ENCODE measurements at places on chromosomes 1 and 21. TPM values are rescaled to one million over a fixed set of nuclear protein-coding genes. Genes with fewer than 3 reads are reported as not detected.
A peak's percentile ranks its signal among the peaks of the same experiment; 100 is the strongest.

DNA sequence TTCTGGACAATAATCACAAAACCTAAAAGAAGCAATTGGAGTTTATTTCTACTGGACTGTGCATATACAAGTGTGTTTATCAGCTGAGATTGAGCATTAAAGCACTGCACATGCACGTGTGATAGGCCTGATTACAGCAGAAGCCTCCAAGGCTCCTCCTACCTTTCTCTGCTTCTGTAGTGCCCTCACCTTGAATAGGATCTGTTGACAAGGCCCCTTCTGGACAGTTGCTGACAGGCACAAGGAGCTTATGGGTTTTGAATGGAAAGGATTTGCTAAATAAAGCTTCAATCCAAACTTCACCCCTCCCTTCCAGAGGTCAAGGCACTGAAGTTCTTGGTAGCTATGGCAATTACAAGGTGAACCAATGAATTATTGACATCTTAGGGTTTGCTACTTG is 7.9 kb upstream of the SGIP1 start:
- no peak for DNase-seq

DNA sequence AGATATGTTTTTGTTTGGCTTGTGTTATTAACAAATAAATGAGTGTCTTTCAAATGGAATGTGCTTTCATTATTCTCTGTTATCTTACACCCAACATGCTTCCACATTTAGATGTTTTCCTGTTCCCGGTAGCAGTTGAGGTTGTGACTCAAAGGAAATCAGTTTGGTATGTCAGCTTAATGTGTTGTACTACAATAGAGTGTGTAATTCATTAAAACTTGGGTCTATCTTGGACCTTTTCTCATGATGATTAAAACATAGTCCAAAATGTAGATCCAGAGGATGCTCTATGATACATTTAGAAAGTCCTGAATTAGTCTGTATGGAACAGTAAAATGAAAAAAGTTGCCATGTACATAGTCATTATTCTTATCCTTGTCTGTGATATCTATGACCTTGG is 26.7 kb downstream of the RTCA start:
- DNase-seq = no peak

GRCh38 chr1:165840423-165840822 is 13.0 kb downstream of the UCK2 start:
- no peak for DNase-seq

DNA sequence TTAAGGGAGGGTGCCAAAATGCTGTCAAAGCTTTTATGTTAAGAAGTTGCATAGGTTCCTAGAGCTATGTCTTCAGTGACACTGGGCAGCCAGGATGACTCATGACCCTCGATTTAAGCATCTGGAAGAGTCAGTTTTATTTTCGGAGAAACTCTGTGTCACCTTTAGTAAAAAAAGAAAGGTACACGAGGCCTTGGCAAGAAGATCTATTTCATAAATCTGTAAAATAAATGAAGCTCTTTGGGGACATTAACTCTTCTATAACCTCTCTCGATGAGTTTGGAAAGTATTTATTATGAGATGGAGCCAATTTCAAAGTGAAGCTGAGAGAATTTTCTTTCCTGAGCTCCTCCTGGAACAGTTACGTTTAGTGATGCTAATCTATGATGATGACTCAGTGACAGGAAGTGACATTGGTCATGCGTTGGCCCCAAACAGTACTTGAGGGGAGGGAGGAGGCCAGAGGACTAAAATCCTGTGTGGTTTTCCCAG is 156.5 kb downstream of the HLX start:
- DNase-seq = no peak

DNA sequence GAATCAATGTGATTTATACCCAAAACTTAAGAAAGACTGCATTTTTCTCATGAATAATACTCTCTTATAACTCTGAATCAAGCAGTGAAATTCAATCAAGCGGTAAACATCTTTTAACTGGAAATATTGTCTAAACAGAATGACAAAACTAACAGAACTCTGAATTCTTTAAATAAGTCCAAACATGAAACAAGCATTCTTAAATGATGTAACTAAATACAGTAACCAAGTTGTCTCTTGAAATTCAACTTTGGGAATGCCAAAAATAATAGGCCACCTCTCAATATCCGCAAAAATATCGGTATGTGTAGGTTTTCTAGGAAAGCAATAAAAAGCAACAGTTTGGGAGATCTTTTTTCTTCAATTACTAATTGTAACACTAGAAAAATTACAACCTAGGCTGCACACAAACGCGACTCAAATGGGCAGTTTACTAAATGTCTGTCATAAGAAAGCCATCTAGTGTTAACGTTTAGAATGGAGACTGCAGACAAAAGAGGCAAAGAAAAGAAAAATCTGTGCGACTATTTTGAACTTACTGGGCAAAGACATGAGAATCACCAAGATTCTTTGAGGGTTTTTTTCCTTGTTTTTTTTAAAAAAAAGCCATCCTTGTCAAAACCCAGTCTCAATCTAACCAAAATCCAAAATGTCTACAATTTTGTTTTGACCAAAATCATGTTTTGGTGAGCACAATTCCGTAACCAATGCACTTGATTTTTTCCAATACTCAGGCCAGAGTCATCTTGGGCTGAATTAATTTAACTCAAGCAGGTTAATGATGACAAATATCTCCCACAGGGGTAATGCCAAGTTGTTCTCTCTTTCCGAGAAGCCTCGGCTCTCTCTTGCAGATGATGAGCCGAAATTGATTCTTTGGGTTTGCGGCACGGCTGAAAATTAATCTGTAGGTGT is 1.3 kb downstream of the SIPA1L2 start:
- no peak for DNase-seq

GRCh38 chr1:64886877-64887276 is 79.5 kb downstream of the JAK1 start:
- DNase-seq = no peak

- peak; percentile 43 for DNase-seq
These were observed 20.2 kb upstream of the TCEA3 start for GRCh38 chr1:23444596-23445390.

- DNase-seq = peak; percentile 86
These were observed 105.7 kb downstream of the PRDM16 start for GRCh38 chr1:3174487-3175247.

DNA sequence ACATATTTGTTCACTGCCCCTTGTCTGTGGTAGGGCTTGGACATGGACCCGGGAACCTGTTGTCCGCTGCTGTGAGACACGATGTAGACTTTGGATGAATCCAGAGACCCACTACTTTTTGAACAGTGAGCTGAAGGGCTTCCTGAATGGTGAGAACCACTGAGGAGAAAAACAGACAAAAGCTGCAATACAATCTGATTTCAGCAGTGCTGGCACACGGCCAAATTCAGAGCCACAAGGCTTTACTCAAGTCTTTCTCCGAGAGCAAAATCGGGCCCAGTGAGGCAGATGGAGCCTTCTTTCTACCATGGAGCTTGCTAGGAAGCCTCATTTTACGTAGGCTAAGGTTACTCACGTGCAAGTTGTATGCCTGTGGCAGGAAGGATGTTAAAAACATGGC is 197.6 kb downstream of the SIPA1L2 start:
- no peak for DNase-seq

- no peak for DNase-seq
These were observed 39.8 kb downstream of the PTPN14 start for GRCh38 chr1:214511639-214511998.

- DNase-seq = no peak
These were observed 66.9 kb downstream of the DISC1 start for GRCh38 chr1:231693361-231694074.

- DNase-seq = no peak
These were observed 390.4 kb upstream of the VAMP3 start for GRCh38 chr1:7380712-7381111.

GRCh38 chr1:96002969-96003964 is 718.3 kb upstream of the PTBP2 start:
- DNase-seq = no peak

DNA sequence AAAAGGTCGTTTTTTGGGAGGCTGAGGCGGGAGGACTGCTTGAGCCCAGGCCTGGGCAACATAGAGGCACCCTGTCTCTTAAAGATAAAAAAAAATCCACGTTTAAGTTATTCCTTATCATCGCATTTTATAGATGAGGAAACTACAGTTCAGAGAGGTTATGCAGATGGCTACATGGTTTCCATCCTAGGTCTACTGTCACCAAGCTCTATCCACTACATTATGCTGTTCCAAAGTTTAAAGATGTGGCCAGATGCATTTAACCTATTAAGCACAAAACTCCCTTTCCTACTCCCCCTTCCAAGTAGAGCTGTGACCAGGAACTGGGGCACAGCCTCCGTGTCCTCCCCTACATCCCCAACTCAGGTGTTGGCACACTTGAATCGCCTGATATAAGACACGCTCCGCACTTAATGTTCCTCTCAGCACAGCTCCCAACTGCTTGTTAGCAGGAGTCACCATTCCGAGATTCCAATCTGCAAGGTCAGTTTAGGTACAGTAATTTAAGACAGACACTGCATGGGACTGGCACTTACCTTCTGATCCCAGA is 1.3 kb downstream of the TAF5L start:
- no peak for DNase-seq

DNA sequence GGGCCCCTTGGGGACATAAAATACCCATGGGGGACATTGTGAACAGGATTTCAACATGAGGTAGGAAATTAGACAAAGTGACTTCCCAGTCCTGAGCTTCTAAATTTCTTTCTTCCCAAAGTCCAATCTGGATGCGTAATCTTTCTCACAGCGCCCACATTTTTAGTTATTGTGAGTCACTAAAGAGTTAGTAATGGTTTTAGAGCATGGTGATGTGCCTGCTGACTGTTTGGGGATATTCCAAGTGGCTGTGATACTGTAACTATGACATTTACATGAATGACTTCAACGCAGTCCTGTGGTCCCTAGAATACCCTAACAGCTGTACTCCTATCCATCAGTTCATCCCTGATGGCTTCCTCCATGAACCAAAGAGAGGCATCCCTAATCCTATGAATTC is 224.0 kb upstream of the COA6 start:
- DNase-seq = no peak

- no peak for DNase-seq
These were observed 31.3 kb upstream of the SLC19A1 start for GRCh38 chr21:45573452-45574035.

DNA sequence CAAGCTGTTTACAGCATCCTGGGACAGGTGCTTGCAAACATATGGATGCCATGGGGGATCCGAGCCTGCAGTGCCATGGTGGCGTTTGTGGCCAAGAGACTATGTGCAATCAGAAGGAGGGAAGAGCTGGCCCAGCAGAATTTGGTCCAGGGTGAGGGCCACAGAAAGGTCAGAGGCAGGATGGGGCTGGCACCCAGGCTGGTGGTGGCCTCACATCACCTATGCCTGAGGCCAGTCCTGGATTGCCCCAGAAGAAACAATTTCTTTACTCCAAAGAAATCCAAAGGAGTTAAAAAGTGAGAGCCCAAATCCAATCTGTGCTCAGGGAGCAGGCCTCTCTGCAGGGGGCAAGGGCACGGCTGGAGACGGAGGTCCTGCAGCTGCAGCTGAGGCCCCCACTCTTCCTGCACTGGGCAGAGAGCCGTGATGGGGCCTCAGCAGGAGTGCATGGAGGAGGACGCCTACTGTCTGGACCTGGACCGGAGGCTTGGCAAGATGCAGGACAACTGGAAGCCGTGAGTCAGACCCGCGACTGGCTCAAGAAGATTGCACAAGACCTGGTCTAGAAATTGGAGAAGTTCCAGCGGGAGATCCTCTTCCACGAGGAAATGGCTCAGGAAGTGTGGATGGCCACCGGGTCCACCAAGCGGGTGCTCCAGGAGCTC is 163.5 kb downstream of the RYR2 start:
- DNase-seq = peak; percentile 30

DNA sequence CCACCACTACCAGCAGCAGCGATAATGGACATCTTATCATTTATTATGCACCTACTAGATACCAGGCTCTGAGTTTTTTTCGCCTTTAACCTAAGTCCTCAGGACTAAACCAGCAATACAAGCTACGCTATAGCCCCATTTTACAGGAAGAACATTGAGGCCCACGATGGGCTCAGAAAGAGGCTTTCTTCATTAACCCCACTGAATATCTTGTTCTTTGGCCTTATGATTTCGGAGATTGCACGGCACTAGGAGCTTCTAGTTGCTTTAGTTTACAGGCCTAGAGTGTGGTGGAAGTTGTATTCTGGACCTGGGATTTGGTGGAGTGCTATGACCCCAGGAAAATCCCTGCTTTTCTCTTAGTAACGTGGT is 1.5 kb downstream of the SESN2 start:
- no peak for DNase-seq

DNA sequence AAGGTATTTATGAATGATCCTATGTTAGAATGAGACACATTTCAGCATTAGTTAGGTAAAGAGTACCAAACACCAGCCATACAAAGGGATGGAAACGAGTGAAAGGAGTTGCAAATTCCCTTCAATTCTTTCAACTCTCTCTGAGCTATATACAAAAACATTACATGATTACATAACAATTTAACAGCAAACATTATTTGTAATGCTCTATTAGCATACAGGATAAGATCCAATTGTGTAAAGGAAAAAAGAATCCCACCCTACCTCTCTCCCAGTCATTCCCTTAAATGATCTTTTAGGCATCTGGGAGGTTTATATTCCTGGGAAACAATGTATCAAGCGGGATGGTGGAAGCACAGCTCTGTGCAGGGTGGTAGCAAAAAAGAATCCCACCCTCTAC is 117.9 kb downstream of the RHOU start:
- no peak for DNase-seq

DNA sequence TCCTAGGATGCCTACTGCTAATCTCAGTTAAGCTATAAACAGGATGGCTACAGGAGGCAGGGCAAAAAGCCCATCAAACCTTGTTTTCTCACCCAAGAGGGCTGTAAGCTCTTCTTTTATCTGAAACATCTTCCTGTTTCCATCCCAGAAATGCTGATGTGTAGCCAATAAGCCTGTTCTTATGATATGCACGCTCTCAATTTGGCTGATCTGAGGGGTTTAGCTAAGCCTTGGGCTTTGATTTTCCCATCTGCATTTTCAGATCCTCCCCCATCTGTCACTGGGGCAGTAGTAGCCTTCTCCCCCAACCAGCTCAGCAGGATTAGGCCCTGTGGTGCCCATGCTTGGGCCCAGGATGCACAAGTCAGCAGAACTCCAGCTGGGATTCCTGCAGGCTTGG is 105.0 kb downstream of the BRINP2 start:
- no peak for DNase-seq

DNA sequence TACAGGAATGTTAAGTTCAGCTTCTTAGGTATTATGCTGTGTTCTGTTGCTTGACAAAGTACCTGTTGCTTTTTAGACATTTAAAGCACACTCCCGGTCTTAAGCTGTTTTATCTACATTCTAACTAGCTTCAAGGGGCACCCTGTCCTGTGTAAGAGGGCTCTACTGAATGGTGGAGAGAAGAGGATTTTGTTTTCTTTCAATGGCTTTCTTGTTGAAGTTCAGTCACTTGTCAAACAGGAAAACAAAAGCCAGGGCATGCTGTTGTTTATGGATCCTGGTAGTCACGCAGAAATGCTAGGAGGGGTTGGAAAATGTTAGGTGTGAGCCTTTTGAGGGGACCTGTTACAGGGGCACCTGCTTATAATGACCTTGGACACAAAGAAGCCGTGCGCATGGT is 30.7 kb downstream of the PGM1 start:
- no peak for DNase-seq

SLC1A7 gene
- total RNA-seq = not detected

NEK2 gene
- 0.66 TPM for total RNA-seq

SMYD2 gene
- total RNA-seq = 47.0 TPM

MAN1C1 gene
- 6.2 TPM for total RNA-seq

RGS4 gene
- total RNA-seq = 1.3 TPM

CFAP141 gene
- total RNA-seq = not detected

FOXO6 gene
- 1.0 TPM for total RNA-seq

TTLL10 gene
- total RNA-seq = 4.4 TPM

WNT3A gene
- 2.6 TPM for total RNA-seq

Measured in upper lobe of left lung (tissue), 6 donors.